CD4-positive, alpha-beta T cell treated with Interleukin-17A for 1 hour (primary cell): ENCODE measurements at places on chromosomes 2 and 18.

GRCh38 chr18:46332921-46333341 is 228.7 kb downstream of the HAUS1 start:
- DNase-seq: no peak

GRCh38 chr2:235302263-235302662 is 191.6 kb upstream of the AGAP1 start:
- no peak for DNase-seq

GRCh38 chr18:50401888-50402287 is 27.0 kb downstream of the SKA1 start:
- DNase-seq: no peak

DNA sequence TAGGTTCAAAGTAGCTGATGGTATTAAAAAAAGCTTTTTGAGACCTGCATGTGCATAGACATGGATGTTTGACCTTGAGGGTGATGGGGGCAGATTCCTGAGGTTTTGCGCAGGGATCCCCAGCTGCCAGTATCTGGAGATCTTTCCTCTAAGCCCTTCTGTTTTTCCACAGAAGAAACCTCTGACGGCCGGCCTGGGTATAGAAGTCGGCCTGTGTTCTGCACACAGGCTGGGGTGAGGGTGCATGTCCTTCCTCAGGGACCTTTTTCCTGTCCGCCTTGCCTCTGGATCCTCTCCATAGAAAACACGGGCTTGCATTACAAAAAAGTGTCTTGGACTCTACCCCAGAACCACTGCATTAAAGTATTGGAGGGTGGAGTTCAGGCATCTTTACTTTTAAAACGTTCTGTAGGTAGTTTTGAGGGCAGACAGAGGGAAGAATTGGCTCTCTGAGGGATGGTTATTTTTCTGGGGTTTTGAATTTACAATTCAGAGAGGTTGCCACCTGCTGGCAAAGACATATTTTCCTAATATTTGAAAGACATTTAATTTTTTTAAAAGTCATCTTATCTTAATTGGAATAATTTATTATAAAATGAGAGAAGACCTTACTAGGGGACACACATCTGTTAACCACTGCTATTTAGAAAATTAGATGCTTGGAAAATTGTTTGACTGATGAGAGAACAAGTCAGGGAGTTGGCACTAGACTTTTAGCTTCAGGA is 350.6 kb downstream of the DCDC2C start:
- no peak for DNase-seq

GRCh38 chr2:45904267-45904945 is 252.9 kb downstream of the PRKCE start:
- no peak for DNase-seq

DNA sequence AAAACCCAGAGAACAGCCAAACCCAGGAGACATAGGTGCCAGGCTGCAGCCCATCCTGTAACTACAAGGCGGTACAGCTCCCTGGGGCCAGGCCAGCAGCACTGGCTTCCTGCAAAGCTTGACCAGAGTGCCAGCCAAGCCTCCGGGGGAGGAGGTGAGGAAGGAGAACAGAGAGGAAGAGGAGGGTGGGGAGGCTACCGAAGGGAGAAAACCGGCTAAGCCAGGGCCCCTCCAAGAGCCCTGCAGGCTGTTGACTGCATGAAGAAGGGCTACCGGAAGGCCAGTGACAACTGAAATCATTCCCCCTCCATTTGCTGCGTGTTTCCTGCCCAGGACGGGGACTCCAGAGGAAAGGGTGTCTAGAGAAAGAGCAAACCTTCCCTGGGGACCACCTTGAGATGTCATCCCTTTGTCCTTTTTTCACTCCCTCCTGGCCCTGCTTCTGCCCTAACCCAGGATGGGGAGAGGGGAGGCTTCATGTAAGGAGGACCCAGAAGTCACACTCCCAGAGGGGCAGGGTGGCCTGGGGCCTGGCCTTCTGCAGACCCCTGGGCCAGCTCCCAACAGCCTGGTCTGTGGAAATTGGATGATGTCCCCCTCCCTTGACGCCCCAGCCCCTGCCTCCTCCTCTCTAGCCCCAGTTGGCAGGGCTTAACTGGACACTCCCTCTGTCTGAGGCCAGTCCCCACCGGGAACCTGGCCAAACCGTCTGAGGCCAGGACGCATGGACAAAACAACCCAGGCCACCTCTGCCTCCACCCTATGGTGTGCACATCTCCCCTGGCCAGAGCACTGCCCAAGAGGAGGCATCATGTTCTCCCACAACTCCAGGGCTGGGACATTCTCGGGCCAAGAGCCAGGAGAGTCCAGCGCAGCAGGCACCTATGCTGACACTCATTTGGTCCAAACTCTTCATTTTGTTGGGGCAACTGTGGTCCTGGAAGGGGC is 207.8 kb downstream of the CYP26B1 start:
- no peak for DNase-seq

DNA sequence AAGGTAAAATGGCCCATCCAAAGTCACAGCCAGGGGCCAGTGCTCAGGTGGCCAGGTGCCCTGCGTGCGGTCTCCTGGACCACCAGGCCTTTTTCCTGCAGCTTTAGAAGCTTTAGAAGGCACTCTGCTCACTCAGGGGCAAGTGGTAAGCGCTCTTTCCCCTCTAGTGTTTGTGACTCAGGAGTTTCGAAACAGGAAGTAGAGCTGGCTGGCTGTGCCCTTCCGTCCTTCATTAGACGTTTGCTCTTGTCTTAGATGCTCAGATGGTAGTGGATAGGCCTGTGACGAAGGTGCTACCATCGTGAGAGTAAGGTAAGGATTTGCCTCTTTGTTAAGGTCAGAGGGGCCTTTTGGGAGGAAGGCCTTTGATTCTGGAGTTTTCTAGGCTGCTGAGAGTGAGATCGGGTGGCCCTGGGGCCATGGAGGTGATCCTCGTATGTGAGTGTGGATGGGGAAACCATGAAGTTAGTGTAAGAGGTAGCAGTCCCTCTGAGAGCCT is at the start of gene CASP8:
Gene CASP8 (plus strand): TSS at position 235 of the 499 bp plus-strand sequence. CDS start 5,951 bp downstream, outside the sequence.
- DNase-seq: peak; percentile 88
